ENCODE measurements at places on chromosomes 1 and 21.

DNA sequence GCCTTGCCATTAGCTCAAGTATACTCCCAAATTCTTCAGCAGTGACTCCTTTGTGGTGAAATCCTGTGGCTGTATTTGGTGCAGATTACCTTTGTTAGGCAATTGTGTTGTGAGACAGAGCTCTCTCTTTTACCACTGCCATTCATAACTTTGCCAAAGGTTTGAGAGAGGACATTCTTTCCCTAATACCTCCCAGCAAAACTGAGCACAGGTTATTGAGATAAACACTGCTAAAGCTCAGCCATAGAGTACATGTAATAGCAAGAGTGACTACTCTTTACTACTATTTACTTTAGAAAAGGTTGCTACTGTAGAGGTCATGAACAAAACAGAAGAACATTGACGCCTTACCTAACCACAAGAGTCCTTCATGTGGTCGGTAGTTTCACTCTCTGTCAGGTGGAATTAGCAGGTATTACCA is 514.0 kb upstream of the ADAMTS5 start:
- no peak for DNase-seq

DNA sequence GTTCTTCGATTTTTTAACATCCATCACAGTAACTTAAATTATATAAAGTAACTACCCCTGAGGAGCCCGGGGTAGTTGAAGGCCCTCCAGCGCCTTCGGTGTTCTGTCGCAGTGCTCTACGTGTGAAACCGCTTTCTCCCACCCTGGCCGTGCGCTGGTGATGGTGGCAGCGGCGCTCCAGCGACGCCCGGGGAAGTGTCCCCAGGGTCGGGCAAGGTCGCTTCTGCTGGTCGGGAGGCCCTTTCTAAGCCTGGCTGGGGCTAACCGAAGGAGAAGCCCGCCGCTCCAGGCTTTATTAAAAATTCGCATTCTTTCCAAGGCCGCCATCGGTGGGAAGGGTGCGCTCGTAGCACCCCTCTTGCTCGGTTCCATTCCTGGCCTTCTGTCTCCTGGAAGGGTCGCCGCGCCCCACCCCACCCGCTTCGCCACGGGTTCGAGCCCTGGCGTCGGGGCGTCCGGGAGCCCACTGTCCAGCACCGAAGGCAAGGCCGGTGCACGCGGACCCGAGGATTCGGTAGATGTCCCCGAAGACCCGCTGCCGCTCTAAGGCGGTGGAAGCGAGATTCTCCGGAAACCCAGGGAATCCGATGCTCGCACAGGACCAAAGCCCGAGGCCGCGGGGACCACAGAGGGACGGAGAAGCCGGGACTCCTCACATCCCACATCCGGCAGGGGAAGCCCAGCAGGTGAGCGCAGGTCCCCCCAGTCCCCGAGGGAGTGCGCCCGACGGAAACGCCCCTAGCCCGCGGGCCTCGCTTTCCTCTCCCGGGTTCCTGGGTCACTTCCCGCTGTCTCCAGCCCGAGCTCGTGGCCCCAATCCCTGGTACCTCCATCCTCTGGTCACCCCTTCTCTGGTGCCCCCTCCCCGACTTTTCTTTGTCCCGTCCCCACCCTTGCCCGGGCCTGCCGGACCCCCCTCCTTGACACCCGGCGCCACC is 685 bp upstream of the RIPPLY3 start:
- DNase-seq, result no peak

DNA sequence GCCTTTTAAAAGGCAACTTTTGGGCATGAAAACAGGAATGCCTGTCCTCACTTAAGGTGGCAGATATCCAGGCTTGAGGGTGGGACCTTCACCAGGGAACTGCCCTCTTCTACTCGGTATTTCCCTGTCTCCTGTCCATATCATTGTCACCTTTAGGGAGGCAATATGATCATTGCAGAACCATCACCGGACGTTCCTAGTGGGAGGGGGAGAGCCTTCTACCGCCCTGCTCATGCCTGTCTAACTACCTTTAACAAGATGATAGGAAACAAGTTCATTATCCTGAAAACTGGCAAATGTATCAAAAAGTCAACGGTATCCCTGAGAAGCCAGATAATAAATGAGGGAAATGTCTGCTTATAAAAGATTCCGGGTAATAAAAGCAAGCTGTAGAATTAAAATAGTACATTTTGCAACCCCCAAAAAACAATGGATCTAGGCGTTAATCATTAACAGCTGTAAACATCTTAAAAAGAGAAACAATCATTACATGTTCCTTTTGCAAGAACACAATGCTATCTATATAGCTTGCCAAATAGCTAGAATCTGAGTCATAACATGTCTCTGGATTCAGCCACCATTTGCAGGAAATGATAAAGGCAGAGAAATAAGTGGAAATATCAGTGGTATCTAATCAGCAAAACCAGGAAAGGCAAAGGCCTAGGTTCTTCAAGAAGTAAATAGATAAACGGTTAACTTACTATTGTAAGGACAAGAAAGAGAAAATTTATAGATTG is 852.9 kb upstream of the ADGRL4 start:
- no peak for DNase-seq

- DNase-seq, result no peak
Observed at GRCh38 chr1:98842241-98842640, 162.4 kb downstream of the PLPPR5 start.

GRCh38 chr1:160129046-160129445 is 13.5 kb downstream of the ATP1A2 start:
- DNase-seq, result no peak

- no peak for DNase-seq
Observed at GRCh38 chr1:67053535-67053784, 488 bp downstream of the SLC35D1 start.

DNA sequence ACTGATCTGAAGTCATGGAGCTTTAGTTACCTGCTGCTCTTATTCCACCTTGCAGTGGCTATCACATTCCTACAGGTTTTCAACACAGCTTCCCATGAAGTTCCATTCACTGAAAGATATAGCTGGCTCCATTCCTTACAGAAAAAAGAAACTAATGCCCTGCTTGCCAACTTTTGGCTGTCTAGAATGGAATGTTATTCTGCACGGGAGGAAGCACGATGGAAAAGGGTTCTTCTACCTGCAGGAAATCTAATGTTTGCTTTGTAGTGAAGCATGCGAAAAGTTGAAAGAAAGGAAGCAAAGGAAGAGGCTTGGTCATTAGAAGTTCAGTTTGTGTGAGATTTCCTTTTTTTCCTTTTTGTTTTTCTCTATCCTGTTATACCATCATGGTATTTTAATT is 32.6 kb downstream of the GIPC2 start:
- DNase-seq, result no peak
